ENCODE measurements at places on chromosomes 4 and X.

GRCh38 chr4:82104578-82104977 lies 269.2 kb downstream of the HNRNPD start:
- DNase-seq = no peak

DNA sequence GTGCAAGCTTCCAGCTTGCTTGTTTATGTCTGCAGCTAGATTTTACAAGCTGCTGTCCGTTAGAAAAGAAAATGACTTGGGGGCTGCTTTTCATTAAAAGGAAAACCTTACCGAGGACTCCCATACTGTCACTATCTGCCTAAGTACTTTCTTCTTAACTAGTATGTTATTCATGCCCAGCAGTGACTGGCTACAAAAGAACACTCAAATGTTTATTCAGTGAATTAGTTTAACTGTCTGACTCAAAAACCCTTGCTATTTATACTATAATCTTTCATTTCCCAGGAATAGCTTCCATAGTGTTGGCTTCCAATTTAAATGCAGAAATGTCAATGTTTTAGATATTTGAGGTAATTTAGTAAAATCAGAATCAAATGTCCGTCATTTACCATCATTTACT lies 164.9 kb downstream of the DTHD1 start:
- DNase-seq = no peak

- DNase-seq = no peak
Measured at GRCh38 chrX:49956313-49956712, 33.9 kb downstream of the CLCN5 start.

GRCh38 chr4:26130841-26131432 lies 189.9 kb upstream of the RBPJ start:
- no peak for DNase-seq

- no peak for DNase-seq
Measured at GRCh38 chr4:147012059-147012707, 66.5 kb upstream of the TTC29 start.

Data from activated CD4-positive, alpha-beta memory T cell treated with anti-CD3 and anti-CD28 coated beads for 36 hours (primary cell).